ENCODE measurements at places on chromosomes 12 and 14. TPM values are rescaled to one million over a fixed set of nuclear protein-coding genes. Genes with fewer than 3 reads are reported as not detected.

The VRK1 gene
- total RNA-seq, result 24.8 TPM

The INF2 gene
- total RNA-seq, result 142 TPM

The PLEKHH1 gene
- 3.7 TPM for total RNA-seq

The FOXG1 gene
- total RNA-seq, result 0.12 TPM

The KRT74 gene
- total RNA-seq, result not detected

The PARPBP gene
- total RNA-seq, result 22.2 TPM

The DEPDC4 gene
- total RNA-seq, result 0.72 TPM

The KRT79 gene
- total RNA-seq, result not detected

The SLC6A12 gene
- total RNA-seq, result 0.51 TPM

The BRMS1L gene
- 13.8 TPM for total RNA-seq

The RPGRIP1 gene
- total RNA-seq, result 0.28 TPM

The CFAP73 gene
- total RNA-seq, result not detected

The CCDC175 gene
- not detected for total RNA-seq

The CABP1 gene
- total RNA-seq, result 0.22 TPM

The RGS6 gene
- total RNA-seq, result not detected

The LYZ gene
- 1.5 TPM for total RNA-seq

The KRT83 gene
- 4.2 TPM for total RNA-seq

The PLD4 gene
- 0.05 TPM for total RNA-seq

The BCAT1 gene
- 10.6 TPM for total RNA-seq

The FAM222A gene
- 6.9 TPM for total RNA-seq

The CEP128 gene
- total RNA-seq, result 6.8 TPM

The SPIC gene
- total RNA-seq, result not detected

The LALBA gene
- total RNA-seq, result not detected

The EXOC3L4 gene
- 1.0 TPM for total RNA-seq

The CLEC6A gene
- total RNA-seq, result not detected

The SAMD15 gene
- total RNA-seq, result 2.2 TPM

The TGFB3 gene
- 0.84 TPM for total RNA-seq

The SERPINA12 gene
- not detected for total RNA-seq

The NINJ2 gene
- total RNA-seq, result 0.66 TPM

The GLS2 gene
- 0.27 TPM for total RNA-seq

The TAC3 gene
- total RNA-seq, result not detected

The LRRC9 gene
- not detected for total RNA-seq

The GYS2 gene
- 0.05 TPM for total RNA-seq

The RD3L gene
- total RNA-seq, result not detected

The CLEC4D gene
- total RNA-seq, result not detected

The TAS2R9 gene
- total RNA-seq, result not detected

The NOXRED1 gene
- not detected for total RNA-seq

The GPX2 gene
- total RNA-seq, result 281 TPM

The PUS1 gene
- 84.9 TPM for total RNA-seq

The TOMM20L gene
- total RNA-seq, result not detected

The MYO1H gene
- total RNA-seq, result not detected

The FAM90A1 gene
- 0.10 TPM for total RNA-seq

The ABCD2 gene
- not detected for total RNA-seq

The VRTN gene
- total RNA-seq, result not detected

The STON2 gene
- total RNA-seq, result 0.93 TPM

The AVPR1A gene
- total RNA-seq, result 0.14 TPM

The YEATS4 gene
- 33.4 TPM for total RNA-seq

The TAS2R19 gene
- total RNA-seq, result not detected

Measured in A549 treated with ZK216348 at 1 μM for 4 hours (cell line).